ENCODE measurements at places on chromosomes 7 and 10.

DNA sequence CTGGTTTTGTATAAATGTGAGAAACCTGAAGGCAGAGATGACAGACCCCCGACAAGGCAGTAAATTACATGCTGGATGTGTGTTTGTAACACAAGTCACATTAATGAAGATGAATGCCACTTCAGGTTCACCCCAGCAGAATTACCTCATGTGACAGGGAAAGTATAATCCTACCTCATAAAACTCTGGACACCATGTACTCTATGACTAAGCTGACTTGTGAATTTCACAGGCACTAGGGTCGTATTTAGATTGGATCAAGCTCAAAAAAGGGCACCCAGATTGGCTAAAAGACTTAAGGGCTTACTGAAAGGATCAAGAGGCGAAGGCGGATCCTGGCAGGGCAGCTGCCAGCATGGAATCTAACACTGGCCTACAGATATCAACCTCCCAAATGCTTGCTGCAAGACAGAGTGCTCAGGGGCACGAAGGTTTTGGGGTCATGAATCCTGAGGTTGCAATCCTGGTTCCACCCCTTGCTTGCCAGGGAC, 161.4 kb downstream of the PIP4K2A start:
- DNase-seq, result no peak

- DNase-seq, result no peak
Observed at GRCh38 chr7:104012835-104013234, 23.4 kb upstream of the RELN start.

GRCh38 chr10:26341701-26342100, 96.4 kb upstream of the APBB1IP start:
- no peak for DNase-seq

- DNase-seq, result no peak
Observed at GRCh38 chr7:24440892-24441291, 132.4 kb upstream of the PALS2 start.
